ENCODE measurements at places on chromosomes 11 and 22. TPM values are rescaled to one million over a fixed set of nuclear protein-coding genes. Genes with fewer than 3 reads are reported as not detected.

The CDC45 gene
- total RNA-seq, result 59.5 TPM

The AMOTL1 gene
- 4.0 TPM for total RNA-seq

The MRGPRX4 gene
- total RNA-seq, result not detected

The CCDC116 gene
- 0.42 TPM for total RNA-seq

The C11orf86 gene
- total RNA-seq, result not detected

The CCDC87 gene
- total RNA-seq, result 0.08 TPM

The SPI1 gene
- not detected for total RNA-seq

The RBM14 gene
- total RNA-seq, result 124 TPM

The UCP3 gene
- 3.2 TPM for total RNA-seq

The NFAM1 gene
- total RNA-seq, result 0.04 TPM

The PYGM gene
- 3.9 TPM for total RNA-seq

The OR8G1 gene
- not detected for total RNA-seq

The GAB4 gene
- total RNA-seq, result not detected

The PVALB gene
- not detected for total RNA-seq

The BRSK2 gene
- total RNA-seq, result not detected

The MS4A7 gene
- not detected for total RNA-seq

The ACTN3 gene
- 0.23 TPM for total RNA-seq

The CNIH2 gene
- total RNA-seq, result 2.5 TPM

The ANGPTL5 gene
- total RNA-seq, result not detected

The CNGA4 gene
- total RNA-seq, result not detected

The PRODH gene
- total RNA-seq, result 0.25 TPM

The NAALAD2 gene
- total RNA-seq, result not detected

The SAMM50 gene
- total RNA-seq, result 50.9 TPM

The MACROD1 gene
- 9.2 TPM for total RNA-seq

The SMDT1 gene
- 62.4 TPM for total RNA-seq

The BIK gene
- 1.9 TPM for total RNA-seq

The DDTL gene
- total RNA-seq, result 3.4 TPM

The HTR3A gene
- total RNA-seq, result not detected

The PKP3 gene
- not detected for total RNA-seq

The MIOX gene
- total RNA-seq, result 0.23 TPM

The DSCAML1 gene
- total RNA-seq, result 0.25 TPM

The DRD4 gene
- 0.30 TPM for total RNA-seq

The PRG3 gene
- total RNA-seq, result not detected

Data from activated CD4-positive, alpha-beta T cell treated with anti-CD3 and anti-CD28 coated beads, Interleukin-2, amount 10 ng/mL, durations not matched to agents 7 days and 5 days (primary cell).